ENCODE measurements at places on chromosomes 2 and 18.

DNA sequence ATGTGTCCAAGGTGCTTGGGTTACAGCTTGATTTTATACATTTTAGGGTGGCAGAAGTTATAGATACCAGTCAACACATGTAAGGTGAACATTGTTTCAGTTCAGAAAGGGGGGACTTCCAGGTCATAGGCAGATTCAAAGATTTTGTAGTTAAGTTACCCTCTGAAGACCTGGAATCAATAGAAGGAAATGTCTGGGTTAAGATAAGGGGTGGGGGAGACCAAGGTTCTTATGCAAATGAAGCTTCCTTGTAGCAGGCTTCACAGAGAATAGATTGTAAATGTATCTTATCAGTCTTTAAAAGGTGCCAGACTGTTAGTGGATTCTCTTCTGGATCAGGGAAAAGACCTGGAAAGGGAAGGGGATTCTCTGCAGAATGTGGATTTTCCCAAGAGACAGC, 42.4 kb downstream of the BMPR2 start:
- DNase-seq, result no peak

DNA sequence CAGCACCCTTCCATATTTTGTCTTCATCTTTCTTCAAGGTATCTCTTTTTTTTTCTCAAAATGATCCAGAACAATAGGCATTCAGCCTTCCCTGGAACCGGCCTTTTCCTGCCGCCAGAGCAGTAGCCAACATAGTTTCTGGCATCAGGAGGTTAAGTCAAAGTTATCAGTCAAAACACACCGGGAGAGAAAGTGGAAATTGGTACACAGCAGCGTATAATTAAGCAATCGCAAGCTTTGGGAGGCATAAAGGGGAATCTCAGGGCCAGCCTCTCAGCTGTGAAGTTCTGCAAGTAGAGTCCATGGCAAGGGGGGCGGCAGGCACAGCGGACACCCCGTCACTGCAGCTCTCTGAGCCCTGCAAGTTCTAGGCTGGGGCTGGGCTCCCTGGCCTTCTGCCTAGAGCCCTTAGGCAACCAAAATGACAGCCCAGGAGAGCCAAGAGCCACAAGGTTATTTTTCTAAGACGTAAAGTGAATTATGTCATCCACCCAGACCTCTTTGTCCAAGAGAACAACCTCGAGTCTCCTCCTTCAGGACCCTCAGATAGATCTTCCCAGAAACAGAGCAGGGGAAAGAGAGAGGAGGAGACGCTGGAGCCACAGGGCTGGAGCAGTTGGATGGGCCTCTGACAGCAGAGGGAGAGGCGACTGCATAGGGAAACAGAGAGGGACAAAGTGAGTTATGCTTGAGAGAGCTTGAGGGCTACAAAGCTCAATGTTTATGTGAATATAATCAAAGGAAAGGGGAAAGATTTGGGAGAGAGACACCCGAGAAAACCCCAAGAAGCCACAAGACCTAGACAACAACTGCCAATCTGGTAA, 114.7 kb downstream of the BCL2L11 start:
- no peak for DNase-seq

DNA sequence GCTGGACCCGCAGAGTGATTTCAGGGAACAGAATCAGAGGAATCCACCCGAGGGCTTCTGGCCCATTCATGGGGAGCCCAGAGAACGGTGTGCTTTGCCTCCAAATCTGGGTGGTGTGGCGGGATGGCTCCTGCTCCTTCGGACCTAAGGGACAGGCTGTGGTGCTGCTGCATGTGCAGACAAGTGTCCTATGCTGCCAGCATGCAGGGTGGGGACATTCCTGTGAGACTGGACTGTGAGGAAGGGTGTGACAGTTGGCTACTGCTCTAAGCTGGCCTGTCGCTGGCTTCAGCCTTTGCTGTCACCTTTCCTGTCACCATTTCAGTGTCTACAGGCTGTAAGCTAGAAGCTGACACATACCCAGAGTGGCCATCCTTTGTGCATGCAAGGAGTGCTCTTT, 2.9 kb upstream of the SLC4A3 start:
- no peak for DNase-seq

- no peak for DNase-seq
These were observed 193.4 kb upstream of the HDAC4 start for GRCh38 chr2:239594019-239594771.

DNA sequence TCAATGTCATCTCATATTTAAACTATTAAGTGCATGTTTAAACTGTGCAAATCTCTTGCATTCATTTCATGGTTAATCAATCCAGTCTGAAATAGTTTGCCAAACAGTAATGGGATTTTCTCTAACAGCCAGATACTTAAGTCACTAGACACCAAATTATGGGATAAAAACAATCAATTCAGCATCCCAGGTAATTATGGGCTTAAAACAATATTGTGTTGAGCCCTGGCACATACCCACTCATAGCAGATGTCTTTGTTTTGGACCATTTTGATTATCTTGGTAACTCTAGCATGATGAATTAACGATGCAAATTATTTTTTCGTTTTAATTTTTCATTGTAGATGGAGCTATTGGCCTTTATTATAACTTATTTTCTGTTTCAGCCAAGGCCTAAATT, 118.5 kb upstream of the CD302 start:
- no peak for DNase-seq

GRCh38 chr18:9647496-9648323, 33.4 kb upstream of the PPP4R1 start:
- no peak for DNase-seq

DNA sequence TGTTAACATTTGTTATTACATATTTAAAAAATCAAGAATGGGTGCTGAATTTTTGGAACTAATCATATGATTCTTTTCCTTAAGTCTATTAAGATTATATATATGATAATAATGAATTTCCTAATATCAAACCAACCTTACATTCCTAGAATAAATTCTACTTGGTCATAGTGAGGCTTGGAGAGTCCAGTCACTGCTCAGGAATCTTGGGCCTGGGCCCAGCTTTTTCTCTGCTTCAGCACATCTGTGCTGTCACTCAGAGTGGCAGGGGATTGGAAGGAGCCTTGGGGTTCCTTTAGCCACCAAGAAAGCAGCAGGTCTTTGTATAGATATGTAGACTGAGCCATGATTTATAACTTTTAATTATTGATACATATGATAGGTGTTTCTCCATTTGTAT, 19.9 kb upstream of the ZAP70 start:
- DNase-seq, result no peak

- no peak for DNase-seq
These were observed 238.3 kb downstream of the EN1 start for GRCh38 chr2:118609138-118609537.

DNA sequence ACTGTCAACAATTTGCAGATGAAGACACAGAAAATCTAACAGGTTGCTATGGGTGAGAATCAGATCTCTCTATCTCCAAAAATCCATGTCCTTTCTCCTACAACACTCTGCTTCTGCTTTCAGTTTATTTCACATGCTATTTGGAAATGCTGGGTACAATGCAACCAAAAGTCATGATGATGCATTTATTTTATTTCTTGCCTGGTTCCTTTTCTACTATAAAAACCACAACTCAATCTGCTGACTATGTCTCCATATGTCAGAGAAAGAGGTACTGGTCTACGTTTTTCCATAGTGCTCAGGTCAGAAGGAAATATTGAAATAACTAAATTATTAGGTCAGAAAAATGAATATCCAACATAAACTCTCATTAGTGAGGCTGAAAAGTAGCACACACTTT, 20.5 kb downstream of the RAD51AP2 start:
- no peak for DNase-seq

DNA sequence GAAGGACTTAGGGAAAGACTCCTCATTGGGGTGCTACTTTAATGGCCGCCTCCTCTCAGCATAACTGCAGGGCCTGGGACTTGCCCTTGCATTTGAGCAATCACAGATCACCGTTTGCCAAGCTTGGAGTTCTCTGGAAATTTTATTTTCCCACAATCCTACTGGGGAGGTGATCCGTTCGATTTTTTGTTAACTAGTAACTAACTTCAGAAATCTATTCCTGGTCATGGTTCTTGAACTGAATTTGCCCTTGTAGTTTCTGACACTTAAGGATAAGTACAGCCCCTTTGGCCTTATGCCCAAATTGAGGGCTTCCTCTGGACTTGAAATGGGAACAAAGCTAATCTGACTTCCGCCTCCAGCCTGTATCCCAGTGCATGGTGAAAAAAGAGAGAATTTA, 60.5 kb upstream of the ST3GAL5 start:
- no peak for DNase-seq

- DNase-seq, result no peak
These were observed 84.6 kb downstream of the DNMT3A start for GRCh38 chr2:25257032-25257552.

GRCh38 chr2:181306785-181307184, 150.4 kb upstream of the ITGA4 start:
- DNase-seq, result no peak

GRCh38 chr2:130344578-130344977, 1.9 kb downstream of the IMP4 start:
- DNase-seq, result no peak

GRCh38 chr2:19829672-19830071, 72.1 kb downstream of the TTC32 start:
- no peak for DNase-seq

DNA sequence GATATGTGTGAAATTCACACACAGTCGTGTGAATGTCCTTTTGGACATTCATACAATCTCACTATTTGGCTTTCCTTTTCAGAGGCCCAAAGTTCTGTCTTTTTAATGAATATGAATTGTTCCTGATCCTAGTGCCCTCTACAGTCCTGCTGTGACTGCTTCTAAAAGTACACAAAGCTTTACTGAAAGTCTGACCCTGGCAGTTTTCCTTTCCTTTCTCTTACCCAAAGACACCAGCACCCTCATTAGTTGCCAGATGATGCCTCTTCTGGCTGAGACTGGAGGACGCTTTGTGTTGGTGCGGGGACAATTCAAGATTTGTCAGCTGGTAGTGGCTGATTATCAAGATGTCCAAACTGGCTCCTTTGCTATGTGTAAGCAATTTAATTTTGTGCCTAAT, 81.8 kb upstream of the CDCA7 start:
- DNase-seq, result no peak

- DNase-seq, result no peak
These were observed 50.4 kb upstream of the EPAS1 start for GRCh38 chr2:46246790-46247189.

GRCh38 chr2:3241971-3242746, 135.5 kb downstream of the EIPR1 start:
- no peak for DNase-seq

DNA sequence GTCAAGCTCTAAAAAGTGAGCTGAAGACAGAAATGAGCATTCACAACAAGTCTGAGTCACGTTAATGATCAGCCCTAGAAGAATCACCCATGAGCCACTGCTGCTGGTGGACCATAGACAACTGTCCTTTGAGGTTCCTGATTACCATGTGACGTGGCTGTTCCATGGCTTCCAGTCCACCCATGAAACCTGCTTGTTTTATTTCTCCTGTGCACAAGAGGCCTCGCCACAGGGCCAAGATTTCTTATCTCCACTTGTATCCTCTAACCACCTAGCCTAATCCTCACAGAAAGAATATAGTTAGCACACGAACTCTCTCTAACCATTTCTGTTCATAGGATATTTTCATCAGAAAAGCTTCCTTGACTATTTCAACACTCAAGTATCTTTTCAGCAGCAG, 242.7 kb downstream of the MREG start:
- DNase-seq, result no peak

- no peak for DNase-seq
These were observed 317.0 kb upstream of the MMADHC start for GRCh38 chr2:149904352-149905175.

GRCh38 chr18:14767474-14767873, 19.5 kb downstream of the ANKRD30B start:
- no peak for DNase-seq

- DNase-seq, result peak; percentile 54
These were observed 176.7 kb downstream of the NRP2 start for GRCh38 chr2:205858881-205859441.

DNA sequence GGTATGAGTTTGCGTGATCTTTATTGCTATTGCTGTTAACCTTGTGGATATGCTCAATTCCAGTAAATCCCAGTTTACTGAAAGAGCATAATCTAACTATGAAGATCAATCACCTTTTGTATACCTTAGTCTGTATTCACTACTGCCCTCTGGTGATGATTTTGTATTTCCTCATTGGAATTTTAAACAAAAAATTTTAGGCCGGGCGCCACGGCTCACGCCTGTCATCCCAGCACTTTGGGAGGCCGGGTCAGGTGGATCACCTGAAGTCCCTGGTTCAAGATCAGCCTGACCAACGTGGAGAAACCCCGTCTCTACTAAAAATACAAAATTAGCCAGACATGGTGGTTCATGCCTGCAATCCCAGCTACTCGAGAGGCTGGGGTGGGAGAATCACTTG, 5.1 kb downstream of the COMMD1 start:
- DNase-seq, result no peak

DNA sequence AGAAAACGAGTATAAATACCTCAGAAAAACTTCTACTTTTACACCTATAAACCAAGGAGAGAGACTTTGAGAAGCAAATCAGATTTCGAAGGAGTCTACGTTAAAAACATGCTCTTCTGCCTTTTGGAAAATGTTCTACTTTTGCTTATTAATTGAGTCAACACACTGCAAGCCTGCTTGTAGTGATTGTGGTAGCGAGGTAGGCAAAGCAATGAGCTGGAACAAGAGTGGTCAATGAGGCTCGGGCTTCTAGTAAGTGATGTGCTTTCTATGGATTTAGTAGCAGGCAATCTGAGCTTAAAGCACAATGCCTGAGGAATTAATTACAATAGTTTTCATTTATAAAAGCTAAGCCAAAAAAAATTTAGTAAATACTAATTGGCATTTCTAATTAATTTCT, 103.4 kb upstream of the TFCP2L1 start:
- DNase-seq, result no peak

DNA sequence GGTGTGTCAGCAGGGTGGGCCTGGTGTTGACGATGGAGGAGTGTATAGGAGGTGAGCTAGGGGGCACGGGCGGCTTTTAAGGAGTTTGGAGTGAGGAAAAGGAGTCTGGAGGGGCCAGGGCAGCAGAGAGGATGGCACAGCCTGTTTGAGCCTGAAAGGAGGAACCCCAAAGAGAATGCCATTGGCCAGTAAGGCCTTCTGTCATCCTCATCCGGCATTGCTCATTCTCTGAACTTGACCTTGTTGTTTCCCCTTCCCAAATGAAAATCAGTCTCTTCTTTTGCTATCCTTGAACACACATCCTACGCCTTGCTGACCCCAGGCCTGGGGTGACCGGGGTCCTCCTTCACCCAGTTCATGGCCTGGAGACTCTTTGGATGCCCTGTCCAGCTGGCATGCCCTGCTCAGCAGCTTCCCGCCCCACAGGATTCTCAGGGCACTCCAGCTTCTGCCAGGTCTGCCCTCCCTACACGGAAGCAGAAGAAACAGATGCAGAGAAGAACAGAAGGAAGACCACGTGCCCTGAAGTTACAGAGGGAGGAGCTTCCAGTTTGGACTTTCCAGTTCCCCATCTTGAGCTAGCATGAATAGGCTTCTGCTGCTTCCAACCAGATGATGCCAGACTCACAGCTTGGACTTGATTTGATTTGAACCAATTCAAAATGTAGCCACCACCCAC, 20.5 kb upstream of the KIF3C start:
- DNase-seq, result no peak
